ENCODE measurements at places on chromosomes 13 and 19.

GRCh38 chr13:99985241-99985874 lies 3.8 kb downstream of the ZIC2 start:
- DNase-seq = no peak

DNA sequence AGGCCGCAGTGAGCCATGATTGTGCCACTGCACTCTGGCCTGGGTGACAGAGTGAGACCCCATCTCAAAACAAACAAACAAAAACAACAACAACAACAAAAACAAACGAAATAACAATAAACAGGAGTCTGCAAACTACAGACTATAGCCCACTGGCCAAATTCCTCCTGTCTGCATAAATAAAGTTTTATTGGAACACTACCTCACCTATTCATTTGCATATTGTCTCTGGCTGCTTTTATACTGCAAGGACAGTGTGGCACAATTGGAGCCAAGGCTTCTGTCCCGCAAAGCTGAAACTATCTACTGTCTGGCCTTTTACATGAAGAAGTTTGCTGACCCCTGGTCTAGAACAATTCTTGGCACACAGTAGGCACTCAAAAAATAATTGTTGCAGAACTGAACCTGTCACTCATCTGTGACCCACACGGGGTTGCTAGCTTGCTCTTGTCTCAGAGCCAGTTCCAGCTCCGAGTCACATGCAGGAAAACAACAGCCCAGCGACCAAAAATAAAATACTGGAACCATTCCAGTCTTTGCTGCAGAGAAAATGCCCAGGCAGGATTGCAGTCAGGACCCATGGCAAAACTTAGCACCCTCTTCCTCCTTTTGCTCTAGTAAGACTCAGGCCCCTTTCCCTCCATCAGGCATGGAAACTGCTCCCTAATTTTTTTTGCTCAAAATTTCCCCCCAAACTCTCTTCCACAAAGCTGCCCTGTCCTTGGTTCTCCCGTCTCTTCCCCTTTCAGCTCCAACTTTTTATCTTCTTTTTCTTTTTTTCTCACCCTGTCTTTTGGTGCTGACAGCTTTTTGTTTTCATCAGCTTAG lies 4.8 kb upstream of the MYH14 start:
- no peak for DNase-seq

- no peak for DNase-seq
These were observed 454 bp downstream of the TIMM44 start for GRCh38 chr19:7942981-7943443.

DNA sequence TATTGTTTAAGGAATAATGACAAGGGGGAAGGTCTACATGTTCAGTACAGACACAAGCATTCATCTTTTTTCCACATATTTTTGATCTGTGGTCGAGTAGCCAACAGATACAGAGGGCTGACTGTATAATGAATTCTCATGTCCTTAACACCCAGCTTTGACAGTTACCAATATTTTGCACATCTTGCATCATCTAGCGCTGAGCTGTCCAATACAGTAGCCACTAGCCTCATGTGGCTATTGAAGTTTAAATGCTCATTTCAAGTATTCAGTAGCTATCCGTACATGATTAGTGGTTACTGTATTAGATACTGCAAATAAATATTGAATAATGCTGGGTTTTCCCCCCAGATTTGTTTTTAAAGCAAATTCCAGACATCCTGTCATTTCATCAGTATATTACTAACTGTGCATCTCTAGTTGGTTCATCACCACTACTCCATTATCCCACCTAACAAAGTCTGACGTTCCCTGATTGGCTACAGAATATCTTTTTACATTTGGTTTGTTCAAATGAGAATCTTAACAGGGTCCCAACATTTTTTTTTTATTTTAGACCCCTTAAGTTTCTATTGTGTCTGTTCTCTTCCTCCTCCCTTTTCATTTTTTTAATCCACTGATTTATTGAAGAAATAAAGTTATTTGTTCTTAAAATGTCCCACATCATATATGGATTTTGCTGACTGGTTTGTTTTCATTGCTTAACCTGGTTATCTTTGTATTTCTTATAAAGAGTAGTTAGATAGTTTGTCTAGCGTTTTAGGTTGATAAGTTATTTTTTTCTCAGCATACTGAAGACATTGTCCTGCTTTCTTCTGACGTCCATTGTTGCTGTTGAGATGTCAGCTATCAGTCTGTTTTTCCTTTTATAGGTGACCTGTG lies 8.2 kb downstream of the ZNF177 start:
- DNase-seq = no peak

- DNase-seq = no peak
These were observed 82.3 kb downstream of the GPR12 start for GRCh38 chr13:26678330-26678729.

- DNase-seq = no peak
These were observed 35.8 kb downstream of the UQCRFS1 start for GRCh38 chr19:29176981-29177754.

DNA sequence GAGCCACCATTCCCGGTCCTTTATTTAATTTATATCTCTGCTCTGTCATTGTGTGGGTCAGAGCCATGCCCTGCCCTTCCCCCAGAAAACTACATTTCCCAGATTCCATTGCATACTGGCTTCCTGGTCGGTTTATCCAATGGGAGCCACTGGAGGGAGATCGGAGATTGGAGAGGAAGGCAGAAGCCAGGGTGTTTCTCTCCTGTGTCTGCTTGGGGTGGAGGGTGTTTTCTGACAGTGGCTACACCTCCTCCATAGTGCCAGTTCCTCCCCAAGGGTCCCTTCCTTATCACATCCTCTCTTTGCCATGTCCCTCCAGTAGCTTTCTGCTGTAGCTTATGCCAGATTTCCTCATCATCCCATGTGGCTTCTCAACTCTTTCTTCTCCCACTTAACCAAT lies 19.0 kb downstream of the OLFM2 start:
- DNase-seq = no peak

- no peak for DNase-seq
These were observed 65.6 kb downstream of the DHRS12 start for GRCh38 chr13:51738226-51738905.

DNA sequence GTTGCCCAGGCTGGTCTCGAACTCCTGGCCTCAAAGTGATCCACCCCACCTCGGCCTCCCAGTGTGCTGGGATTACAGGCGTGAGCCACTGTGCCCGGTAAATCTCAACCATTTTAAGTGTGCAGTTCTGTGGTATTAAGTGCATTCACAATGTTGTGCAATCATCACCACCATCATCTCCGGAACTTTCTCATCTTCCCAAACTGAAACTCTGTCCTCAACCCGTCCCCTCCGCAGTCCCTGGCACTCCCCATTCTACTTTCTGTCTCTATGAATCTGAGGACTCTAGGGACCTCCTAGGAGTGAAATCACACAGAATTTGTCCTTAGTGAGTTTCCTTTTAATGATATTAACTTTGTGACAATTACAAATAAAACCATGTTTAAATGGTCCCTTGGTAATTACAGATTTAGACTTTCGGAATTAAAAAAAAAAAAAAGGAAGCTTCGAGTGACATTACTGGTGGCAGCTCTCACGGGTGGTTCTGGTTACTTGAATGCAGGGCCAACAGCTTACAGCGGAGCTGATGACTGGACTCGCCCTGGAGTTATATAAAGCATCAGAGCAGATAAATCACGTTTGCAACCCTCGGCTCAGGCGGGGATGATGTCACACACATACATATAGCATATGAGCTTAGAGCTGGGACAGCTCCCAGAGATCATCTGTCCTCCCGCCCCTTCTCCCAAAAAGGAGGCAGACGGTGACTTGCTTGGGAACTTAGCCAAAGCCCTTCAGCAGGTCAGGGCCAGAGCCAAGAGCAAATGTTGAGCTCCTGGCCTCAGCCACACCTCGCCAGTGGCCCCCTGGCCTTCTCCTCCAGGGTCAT lies 89.8 kb downstream of the ZNF557 start:
- no peak for DNase-seq

DNA sequence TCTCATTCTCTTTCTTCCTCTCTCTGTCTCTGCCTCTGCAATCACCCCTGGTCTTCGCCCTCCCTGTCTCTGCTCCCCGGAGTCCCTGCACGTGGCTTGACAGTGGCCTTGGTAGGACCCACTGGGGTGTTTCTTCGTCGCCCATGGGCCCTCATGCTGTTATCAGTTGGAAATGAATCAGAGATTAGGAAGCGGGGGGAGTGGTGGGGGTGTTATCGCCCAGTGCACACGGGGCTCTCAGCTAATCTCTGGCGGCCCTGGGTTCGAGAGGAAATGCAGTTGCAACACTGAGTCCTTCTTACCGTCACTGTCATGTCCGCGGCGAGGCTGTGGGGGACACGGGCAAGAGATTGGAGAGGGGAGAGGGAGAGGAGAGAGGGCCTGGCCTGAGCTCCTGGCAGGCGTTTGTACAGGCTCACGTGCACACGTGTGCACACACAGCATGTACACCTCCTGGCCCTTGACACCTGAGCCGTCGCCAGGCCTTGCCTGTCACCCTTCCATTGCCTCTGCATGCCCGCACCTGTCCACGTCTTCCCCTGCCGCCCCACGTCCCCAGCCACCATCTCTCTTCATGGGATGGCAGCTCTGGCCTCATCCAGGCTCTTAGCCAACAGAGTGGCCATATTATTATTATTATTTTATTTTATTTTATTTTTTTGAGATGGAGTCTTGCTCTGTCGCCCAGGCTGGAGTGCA lies 37.8 kb upstream of the SLC7A10 start:
- no peak for DNase-seq

DNA sequence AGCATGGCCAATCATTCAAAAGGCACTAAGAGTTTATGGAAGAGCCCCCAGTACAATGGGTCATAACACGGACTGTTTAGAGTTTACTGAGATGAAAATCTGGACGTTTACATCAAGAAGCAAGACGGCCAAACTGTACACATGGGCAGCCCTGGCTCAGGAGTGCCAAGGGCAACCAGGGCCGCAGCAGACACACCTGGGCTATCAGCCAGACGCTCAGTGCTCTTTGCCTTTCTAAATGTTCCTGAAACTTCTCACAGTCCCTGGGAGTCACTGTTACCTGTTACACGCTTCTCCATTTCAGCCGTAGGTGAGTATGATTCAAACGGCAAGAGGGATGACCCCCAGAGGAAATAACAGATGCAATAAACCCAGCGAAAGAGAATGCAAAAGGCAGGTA lies 64.5 kb downstream of the ABCC4 start:
- DNase-seq = no peak

- no peak for DNase-seq
These were observed 720.6 kb downstream of the EFNB2 start for GRCh38 chr13:105814902-105815250.

GRCh38 chr13:31310786-31311185 lies 111.0 kb downstream of the B3GLCT start:
- no peak for DNase-seq

- DNase-seq = no peak
These were observed 369.9 kb upstream of the ZNF507 start for GRCh38 chr19:31975461-31975860.

DNA sequence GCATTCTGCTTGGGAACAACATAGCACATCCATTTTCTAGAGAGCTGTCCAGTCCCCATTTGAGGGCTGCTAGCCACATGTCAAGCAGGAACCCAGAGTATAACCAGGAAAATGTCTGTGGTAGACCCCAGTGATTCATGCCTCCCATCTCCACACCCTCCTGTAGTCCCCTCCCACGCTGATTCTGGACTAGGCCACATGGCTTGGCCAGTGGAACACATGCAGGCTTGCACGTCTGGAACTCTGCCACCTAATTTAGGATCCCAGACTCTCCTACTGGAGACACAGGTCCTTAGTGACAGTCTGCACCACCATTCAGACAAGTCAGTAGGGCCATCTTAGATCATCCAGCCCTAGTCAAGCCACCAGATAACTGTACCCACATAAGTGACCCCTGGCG lies 149.8 kb downstream of the ZIC5 start:
- DNase-seq = no peak

- no peak for DNase-seq
These were observed 727 bp downstream of the CD37 start for GRCh38 chr19:49335784-49336481.

- no peak for DNase-seq
These were observed 154.4 kb downstream of the EFNB2 start for GRCh38 chr13:106381091-106381490.

DNA sequence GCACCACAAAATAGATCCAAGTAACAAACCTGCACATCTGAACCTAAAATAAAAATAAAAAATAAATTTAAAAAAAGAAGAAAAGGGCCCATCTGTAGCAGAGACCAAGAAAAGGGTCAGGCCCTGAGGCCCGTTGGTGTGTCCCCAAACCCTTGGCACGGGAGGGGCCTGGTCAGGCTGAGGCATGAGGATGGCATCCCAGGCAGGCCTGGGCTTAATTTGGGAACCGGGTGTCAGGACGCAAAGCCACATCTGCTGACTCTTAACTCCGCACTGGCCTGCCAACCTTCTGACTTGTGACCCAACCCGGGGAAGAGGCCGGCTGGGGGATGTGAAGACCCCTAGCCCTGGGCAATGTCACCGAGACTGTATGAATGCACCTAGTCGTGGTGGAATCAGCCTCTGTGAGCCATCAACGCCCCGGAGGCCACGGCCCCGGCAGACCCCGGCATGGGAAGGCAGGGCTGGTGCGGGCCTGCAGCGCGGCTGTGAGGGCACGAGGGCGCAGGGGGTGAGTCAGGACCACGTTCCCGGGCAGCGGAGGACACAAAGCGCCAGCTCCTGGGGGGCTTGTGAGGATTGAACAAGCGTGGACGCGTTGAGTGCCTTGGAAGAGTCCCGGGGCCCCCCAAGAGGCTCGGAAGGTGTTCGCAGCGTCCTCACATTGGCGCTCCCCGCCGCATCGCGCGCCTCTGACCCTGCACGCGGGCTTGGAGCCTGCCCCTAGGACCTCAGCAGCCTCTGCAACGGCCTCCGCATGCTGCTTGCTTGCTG lies 38.2 kb downstream of the ATP12A start:
- no peak for DNase-seq

DNA sequence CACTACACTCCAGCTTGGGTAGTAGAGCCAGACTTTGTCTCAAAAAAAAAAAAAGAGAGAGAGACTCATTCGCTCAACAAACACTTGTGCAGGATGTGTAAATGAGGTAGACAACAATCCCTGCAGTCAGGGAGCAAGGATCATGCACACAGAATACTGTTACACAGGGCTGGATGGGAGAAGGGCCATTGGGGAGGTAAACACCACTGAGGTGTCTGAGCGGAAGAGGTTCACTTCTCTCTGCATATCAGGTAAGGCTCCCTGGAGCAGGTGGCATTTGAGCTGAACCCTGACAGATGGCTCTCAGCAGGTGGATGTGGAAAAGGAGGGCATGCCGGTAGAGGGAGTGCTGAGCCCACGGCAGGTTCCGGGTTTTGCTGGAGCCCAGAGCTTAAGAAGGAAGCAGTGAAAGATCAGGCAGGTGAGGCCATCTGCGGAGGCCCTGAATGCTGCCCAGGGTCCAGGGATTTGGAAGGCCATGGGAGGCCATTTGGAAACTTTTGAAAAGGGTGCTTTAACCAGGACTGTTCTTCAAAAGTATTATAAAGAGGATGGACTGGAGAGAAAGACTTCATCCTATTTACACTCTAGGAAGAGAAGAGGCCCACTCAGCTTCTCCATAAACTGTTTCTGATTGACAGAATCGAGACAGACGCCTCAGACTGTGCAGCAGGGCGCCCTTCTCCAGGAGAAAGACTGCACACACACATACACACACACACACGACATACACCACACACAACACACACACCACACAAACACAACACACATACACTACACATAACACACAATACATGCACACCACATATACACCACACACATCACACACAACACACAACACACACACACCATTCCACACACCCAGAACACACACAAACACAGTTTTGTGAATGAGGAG lies 199.4 kb downstream of the USP12 start:
- DNase-seq = no peak
